ENCODE measurements at places on chromosomes 6 and 20.

DNA sequence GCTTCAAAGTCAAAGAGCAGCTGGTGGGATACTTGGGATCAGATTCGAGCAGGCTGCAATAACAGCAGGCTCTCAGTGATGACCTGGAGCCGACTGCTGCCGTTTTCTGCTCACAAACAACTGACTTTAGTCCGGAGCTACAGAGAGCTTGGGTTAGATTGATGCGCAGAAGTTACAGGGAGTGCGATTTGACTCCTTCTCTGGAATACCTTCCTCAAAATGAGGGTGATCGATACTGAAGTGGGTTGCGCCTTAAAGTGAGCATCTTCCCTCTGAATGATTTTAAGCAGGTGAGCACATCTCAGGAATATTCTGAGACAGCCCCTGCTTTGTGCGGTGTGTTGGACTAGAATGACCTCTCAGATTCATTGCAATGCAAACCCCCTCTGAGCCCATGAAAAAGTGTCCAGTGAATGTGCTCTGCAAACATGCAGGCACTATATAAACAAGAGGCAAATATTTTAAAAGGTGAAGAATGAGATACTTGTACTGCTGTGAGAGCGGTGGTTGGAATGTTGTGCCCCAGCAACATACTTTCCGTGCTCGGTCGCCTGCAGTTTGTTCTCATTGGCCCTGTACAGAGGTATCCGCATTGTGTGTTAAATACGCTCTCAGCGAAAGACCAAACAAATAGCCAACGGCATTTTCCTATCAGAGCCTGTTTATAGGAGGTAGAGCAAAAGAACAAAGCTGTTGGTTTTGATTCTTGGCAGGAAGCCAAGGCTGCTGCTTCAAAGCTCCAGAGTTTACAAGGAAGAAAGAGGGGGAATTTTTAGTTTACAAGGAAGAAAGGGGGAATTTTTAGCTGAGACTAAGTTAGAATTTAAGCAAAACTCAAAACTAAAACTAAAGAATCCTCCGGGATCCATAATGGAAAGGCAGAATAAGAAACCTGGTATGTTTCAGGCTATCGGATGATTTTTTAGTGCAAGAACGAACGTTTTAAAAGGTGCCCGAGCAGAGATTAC, 67.7 kb downstream of the PHACTR2 start:
- DNase-seq: peak; percentile 47

- DNase-seq: no peak
Observed at GRCh38 chr6:17919496-17919895, 67.9 kb downstream of the KIF13A start.

GRCh38 chr6:118122161-118122725, 215.2 kb downstream of the SLC35F1 start:
- DNase-seq: no peak

DNA sequence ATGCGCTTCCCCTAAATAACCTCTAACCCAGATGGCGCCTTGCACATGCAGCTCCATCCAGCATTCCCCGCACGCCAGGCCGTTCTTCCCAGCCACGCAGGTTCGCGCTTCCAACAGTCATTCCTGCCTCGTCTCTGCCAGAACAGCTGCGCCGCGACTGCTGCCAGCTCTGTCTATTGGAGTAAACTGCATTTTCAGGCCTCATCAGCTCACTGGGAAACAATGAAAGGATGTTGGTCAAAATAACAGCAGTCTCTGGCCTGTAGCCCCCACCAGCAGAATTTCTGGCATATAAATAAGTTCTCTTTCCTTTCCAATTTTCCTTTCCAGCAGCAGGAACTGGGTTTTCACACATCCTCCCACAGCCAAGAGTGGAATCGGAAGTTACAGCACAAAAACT, 14.6 kb downstream of the NRSN1 start:
- no peak for DNase-seq

DNA sequence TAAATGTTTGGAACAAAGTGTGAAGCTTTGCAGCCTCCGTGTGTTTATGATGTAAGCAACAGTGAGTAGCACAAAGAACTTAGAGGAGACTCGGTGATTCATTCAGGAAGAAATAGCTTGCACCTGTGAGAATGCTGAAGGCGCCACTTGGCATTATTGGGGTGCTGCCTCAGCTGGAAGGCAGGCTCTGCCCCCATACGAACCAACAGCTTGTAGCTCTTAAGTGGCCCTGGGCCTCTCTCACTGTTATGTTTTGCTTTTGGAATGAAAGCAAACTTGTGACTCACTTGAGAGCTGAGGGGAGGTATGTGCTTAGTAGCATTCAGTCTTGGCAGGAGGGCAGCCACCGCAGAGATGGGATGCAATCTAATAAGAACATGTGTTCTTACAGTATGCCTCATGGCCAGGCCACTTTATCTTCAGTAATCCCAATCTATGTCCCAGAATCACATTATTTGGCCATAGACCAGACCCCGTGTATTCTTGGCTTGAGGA, 310.7 kb downstream of the EYA4 start:
- no peak for DNase-seq

GRCh38 chr6:129596522-129596921, 113.5 kb downstream of the ARHGAP18 start:
- no peak for DNase-seq

- no peak for DNase-seq
Observed at GRCh38 chr6:170291271-170292110, 613 bp upstream of the DLL1 start.

DNA sequence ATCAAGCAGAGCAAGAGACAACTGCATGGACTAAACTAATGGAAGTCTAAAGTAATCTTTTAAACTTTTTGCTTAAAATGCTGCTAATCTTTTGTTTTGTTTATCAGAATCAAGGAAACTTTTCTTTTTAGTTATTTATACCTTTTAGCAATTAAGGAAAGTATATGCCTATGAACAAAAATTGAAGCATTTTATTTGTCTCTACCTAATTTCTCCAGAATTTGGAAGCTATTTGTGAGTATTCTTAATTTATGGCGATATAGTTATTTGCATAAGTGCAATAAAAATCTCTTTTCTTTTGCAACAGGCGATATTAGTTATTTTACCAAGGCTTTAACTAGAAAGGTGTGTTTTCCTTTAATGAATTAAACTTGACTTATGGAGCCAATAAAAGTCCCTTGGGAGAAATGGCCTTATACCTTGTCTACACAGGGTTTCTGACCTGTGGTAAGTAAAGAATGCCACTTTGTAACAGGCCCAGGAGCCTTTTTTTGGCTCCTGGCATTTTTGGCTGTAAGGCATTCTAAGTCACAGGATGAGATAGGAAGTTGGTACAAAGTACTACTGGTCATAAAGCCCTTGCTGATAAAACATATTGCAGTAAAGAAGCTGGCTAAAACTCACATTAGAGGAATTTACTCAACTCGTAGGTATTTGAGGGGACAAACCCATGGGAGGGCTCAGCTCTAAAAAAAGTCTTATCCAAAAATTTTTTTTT, 37.2 kb downstream of the TMEM14A start:
- no peak for DNase-seq

DNA sequence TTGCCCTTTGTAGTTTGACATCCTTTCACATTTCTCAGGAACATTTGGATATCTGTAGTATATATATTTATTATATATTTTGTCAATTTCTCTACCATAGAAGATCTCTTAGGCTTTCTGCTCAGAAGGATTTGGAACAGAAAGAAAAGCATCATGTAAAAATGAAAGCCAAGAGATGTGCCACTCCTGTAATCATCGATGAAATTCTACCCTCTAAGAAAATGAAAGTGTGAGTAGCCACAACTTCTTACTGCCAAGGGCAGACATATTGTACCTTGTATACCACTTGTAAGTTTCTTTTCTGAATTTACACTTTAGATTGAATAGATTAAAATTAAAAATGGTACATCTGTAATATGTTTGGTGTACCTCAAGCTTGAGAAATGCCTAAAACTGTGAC, 31.2 kb downstream of the TPX2 start:
- no peak for DNase-seq

- no peak for DNase-seq
Observed at GRCh38 chr20:48192109-48192508, 406.8 kb upstream of the SULF2 start.

GRCh38 chr6:152087701-152088100, 280.2 kb downstream of the ESR1 start:
- no peak for DNase-seq

DNA sequence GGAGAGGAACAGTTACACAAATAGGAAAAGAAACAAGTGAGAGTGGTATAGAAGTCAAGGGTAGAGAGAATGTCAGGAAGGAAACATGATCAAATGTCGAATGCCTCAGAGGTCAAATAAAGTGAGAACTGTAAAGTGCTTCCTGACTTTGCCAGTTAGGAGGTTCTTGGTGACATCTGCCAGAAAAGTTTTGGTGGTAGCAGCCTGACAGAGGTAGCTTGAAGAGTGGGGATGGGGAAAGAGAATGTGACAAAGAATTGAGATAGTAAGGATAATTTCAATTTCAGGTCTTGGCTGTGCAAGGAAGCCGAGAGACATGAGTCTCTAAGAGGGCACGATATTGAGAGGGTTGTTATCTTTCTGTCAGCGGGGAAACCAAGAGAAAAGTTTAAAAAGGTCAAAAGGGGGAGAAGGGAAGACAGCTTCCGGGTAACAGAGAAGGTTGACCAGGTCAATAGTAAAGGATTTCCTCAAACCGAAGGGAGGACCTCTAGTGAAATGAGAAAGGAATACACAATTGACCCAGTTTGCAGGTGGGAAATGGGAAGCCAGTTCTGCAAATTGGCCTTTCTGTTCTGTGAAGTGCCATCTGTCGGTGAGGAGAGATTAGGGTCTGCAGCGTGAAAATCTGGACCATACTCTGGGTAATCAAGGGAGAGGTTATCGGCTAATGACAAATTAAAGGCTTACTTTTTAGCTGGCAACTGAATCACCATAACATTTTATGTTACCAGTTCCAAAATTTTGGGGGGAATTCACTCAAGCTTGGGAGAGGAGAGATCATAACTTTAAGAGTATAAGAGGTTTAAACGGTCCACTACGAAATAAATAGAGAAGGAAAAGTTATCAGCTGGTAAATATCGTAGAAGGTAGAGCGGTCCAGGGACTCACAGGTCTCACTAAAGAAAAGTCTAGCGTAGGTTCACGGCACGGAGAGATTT, 973 bp upstream of the BRD2 start:
- no peak for DNase-seq

DNA sequence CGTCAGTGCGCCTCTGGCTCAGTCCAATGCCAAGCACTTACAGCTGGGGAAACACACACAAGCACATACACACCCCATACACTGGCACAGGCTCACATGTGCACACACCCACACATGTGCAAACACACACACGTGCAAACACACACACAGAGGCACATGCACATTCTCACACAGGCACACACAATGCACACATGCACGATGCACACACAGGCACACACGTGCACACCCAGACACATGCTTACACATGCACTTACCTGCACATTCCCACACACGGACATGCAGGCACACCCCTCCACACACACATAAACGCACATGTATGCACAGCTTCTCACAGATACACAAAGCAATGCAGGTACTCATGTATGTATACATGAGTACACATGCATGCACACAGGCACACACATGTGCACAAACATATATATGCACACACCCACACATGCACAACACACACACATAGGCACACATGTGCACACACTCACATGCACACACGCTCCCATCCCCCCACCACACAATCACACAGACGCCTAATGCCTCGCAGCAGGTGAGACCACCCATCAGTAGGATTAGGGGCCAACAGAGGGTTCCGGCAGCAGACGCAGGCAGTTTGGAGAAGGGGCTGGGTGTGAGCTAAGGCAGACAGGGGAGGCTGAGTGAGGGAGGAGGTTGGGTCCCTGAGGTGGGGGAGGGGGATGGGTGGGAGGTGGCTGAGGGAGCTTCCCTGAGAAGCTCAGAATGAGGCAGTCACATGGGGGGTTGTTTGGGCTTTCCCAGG, 71.2 kb upstream of the SLCO4A1 start:
- DNase-seq: no peak

- DNase-seq: no peak
Observed at GRCh38 chr6:159978291-159979135, 9.6 kb downstream of the IGF2R start.

DNA sequence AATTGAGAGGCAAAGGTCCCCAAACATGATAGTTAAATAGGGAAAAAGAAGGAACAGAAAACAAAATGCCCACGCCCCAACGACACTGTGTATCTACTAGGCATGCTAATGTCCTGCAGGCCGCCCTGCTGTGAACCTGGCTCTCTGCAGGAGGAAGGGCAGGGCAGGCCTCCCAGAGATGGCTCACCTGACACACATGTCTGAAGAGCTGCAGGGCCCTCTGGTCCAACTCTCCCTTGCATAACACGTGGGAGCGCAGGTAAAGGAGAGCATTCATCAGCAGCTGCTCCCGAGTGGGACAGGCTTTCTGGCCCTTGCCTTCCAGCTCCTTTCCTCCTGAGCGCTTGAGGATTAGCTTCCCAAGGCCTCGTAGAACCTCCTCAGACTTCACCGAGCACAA, 53.7 kb upstream of the LYRM2 start:
- DNase-seq: no peak
